ENCODE measurements at places on chromosomes 6 and 20.

DNA sequence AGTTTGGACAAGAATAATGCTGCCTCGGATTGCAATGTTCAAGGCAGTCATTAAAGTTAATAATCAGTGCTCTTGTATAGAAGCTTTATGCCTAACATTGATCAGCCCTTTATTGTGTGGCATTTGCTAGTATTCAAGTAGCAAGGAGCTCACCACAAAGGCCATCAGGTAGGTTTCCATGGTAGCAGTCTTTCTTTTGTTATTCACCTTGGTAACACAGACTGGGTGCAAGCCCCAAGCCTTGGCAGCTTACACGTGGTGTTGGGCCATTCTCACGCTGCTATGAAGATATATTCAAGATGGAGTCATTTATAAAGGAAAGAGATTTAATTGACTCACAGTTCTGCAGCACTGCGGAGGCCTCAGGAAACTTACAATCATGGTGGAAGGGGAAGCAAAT lies 149.3 kb downstream of the ADAT2 start:
- no peak for DNase-seq

- no peak for DNase-seq
These were observed 507 bp upstream of the VGLL2 start for GRCh38 chr6:117264692-117265409.

DNA sequence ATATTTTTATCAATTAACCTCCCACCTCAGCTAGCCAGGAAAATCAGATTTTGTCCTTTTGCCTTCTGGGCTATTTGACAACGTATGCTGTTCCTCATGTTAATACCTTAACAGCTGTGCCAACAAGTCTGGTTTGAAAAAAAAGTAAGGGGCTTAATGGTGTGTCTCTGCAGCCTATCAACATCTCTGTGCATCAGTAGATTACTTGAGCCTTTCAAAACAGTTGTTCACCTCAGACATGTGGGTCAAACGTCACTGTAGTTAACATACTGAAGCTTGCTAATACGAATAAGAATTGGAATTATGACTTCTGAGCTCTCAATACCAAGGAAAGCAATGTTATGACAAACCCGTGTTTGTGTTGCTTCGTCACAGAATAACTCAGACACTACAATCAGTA lies 23.0 kb downstream of the CEP57L1 start:
- no peak for DNase-seq

GRCh38 chr6:115058414-115059211 lies 715.8 kb upstream of the HS3ST5 start:
- no peak for DNase-seq

DNA sequence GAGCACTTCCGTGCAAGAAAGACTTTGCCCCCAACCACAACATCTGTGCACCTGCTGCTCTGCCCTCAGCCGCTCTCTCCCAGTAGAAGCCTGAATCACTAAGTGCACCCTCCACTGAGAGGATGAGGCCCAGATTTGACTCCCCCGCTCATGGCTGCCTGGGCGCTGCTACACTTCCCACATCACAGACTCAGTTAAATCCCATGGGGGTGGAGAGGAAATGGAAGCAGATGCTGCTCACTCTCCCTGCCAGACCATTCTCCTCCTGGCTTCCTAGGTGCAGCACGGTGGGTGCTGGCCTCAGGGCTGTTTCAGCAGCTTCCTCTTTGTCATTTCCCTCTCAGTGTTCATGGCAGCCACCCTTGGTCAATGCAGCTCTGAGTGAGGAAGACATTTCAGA lies 4.8 kb downstream of the CST5 start:
- no peak for DNase-seq

DNA sequence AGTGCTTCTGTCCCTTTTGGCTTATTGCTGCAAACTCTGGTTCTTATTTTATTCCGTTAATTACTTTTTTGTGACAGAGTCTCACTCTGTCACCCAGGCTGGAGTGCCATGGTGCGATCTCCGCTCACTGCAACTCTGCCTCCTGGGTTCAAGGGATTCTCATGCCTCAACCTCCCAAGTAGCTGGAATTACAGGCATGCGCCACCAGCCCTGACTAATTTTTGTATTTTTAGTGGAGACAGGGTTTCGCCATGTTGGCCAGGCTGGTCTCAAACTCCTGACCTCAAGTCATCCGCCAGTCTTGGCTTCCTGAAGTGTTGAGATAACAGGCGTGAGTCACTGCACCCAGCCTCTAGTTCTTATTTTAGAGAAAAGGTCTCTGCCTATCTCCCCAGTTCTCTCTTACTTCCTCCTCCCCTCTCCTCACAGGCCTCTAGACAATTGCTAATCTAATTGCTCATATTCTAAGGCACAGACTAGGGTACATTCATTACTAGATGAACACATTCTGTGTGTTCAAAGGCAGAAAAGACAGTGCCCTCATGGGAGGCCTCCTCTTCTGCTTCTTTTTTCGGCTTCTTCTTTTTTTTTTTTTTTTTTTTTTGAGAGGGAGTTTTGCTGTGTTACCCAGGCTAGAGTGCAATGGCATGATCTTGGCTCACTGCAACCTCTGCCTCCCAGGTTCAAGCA lies 27.0 kb downstream of the EDEM2 start:
- DNase-seq, result no peak

DNA sequence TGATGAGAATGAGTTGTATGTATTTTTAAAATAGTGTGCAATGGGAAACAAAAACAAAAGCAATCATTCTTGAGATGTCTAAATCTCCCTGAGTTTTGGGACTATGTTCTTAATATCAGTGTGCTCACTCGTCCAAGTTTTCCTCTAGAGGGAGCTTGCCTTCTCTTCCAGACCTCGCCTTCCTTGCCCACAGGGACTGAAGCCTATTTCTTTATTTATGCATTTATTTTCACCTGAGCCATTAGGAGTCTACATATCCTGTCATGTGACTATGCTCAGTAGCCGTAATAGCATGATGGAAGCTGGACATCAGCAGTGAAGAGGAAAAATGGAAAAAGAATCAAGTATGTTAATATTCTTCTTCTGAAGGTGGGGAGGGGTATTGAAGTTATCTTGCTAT lies 131.2 kb downstream of the SH3BGRL2 start:
- no peak for DNase-seq

DNA sequence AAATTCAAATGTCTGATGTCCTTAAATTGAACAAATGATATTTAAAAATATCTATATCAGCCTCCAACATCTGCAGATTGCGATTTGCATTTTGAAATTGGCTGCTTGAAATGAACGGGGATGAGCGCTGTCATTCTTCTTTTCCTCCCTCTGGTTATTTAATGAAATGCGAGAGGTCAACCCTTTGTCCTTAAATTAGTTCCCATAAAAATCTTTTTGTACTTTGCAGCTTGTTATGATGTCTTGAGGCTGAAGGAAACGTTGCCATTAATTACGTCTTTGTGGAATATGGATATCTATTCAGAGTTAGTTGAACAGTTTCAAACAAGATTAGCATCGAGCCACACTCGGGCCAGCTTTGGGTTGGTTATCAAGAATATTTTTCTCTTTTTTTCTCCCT lies 140.0 kb downstream of the LINC00237 start:
- DNase-seq, result no peak

DNA sequence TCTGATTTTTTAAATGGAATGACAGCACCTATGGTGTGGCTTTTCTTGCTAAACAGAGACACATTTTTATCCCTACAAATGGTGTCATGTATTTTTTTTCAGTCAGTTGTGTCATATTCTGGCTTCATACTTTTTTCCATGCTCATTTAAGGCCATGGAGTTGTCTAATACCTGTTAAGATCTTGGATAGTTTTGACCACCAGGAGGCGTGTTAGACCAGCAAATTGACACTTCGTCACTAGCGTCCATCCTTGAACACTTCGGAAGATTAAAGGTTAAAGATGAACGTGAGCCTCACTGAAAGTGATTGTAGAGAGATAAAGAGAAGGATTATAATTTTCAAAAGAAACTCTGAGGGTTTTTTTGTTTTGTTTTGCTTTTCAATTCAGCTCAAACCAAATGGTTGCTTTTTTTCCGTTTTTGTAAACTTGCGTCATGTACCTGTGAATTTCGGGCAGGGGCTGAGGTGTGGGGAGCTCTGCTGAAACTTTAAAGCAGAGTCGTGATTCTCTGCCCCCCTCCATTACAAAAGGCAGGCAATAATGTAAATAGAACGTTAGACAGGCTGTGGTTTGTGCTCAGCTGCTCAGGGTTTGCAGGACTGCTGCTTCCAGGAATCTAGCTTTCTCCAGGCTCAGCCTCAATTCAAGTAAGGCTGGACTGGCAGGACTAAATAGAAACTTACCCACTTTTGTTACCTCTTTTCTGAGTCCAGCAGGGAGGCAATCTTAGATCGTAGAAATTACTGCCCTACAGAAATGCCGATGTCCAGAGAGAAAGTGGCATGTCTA lies 245.1 kb downstream of the FOXA2 start:
- DNase-seq, result no peak

- no peak for DNase-seq
These were observed 33.8 kb upstream of the LCA5 start for GRCh38 chr6:79571030-79571367.

GRCh38 chr20:43690943-43691598 lies 24.2 kb downstream of the MYBL2 start:
- no peak for DNase-seq

DNA sequence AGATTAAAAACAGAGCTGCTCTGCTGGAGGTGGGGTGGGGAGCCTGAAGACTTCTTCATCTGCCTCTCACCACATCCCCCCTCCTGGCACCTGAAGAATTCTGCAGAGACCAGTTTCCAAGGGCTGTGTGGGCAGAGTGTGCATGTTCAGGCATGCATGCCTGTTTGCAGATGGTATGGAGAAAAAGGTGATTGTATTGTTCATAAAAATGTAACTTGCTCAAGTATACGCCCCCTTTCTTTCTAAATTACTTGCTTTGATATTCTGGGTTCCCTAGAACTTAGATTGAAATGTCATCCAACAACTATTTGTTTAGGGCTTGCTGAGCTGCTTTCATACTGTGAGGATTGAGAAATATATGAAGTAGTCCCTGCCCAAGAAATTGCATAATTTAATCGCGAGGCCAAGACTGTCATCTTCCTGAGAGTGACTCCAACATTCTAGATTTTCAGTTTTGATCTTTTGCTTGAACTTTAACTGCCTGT lies 83.6 kb downstream of the LCA5 start:
- DNase-seq, result no peak

DNA sequence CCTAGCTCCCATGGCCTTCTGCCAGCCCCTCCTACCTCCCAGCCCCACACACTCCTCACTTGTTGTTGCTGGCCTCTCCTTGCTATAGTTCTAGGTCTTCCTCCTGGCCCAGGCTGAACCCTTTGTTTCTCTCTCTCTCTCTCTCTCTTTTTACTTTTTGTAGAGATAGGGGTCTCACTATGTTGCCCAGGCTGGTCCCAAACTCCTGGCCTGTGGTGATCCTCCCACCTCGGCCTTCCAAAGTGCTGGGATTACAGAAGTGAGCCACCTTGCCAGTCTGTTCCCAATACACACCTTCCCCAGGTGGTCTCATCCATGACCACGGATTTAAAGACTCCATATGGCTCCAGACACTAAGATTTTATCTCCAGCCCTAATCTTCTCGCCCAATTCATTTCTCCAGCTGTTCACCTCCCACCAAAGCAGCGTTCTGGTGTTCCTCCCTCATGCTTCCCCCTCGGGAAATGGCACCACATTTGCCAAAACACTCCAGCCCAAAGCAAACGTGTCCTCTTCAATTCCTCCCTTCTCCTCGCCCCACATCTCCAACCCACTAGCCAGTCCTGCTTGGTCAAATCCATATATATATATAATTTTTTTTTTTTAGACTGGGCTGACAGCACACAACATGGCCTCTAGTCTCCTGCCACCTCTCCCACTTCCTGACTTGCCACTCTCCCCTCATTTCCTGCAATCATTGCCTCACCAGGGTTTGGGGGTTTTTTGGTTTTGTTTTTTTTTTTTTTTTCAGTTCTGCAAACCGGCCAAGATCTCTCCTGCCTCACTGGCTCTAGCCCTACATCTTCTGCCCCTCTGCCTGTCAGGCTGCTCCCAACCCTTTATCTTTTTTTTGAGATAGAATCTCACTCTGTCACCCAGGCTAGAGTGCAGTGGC lies 104.4 kb downstream of the NCR2 start:
- DNase-seq, result no peak

DNA sequence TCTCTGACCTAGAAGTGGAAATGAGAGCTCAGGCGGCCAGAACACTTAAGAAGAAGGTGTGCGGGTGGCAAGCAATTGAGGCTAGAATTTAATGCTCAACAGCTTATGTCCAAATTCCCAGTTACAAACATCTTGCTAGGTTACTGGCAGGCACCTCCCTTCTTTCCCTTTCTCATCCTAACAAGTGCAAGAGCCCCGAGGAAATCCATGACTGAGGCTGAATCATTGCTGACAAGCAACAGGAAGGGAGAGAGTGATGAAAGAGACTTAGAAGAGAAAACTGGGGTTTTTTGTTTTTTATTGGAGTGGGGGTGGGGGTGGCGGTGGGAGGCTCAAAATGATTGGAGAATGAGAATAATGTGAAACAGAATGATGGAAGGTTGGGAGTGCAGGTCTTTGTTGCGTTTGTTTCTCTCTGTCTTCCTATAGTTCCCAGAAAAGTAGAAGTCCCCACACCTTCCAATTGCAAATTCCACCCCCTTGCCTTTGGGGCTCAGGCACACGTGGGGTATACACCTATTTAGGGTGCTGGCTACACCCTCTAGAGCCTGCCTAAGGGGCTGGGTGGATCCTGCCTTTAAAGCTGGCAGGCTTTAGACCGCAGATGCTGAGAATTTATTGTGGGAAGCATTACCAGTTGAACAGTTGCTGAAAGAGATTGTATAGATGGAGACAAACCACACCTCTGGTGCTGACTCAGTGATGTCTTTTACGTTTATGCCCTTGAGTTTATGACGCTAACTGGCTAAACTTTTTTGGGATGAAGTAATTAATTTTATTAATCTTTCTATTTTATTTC lies 1.4 kb downstream of the FAM83B start:
- no peak for DNase-seq

- no peak for DNase-seq
These were observed 114.4 kb downstream of the MTHFD1L start for GRCh38 chr6:150979826-150980350.

GRCh38 chr6:167766986-167767714 lies 59.6 kb upstream of the AFDN start:
- DNase-seq, result no peak

DNA sequence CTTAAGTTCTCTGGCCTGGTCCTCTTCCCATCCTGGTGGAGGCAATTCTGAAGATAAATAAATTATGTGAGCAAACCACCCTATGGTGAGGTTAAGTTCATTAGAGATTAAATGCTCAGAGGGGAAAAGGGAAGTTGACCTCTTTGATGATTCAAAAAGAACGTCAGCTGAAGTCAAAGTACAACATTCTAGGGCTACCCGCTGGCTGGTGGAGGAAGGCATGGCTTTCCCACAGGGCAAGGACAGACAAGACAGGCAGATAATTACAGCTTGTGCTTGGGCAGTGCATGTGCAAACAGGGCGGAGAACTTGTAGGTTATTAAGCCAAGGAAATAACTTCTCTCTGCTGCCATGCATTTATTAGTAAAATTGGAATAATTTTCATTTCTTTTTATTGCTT lies 91.0 kb upstream of the SLC24A3 start:
- no peak for DNase-seq

Measured in stimulated activated naive CD4-positive, alpha-beta T cell treated with Interleukin-2 at 50 U/mL for 16 hours (primary cell).